ENCODE measurements at places on chromosomes 4 and X. TPM values are rescaled to one million over a fixed set of nuclear protein-coding genes. Genes with fewer than 3 reads are reported as not detected.

GRCh38 chr4:19063662-19064061, 1042.1 kb upstream of the LCORL start:
- no peak for DNase-seq

DNA sequence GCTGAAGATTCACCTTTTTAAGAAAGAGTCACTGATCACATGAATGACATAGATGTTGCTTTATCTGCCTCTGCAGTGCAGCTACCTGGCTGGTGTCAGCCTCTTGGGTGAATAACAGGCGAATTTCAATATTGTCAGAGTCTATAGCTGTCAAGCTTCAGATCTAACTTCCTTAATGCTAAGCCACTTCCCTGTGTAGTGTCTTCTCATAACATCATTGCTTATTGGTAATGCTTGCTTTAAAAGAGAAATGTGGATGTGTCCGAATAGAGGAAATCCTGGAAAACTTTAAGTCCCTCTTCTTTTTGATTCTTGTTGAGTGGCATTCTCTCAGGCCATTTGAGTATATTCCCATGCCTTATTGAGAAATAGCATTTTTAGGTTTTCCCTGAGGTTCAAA, 7.3 kb upstream of the IGFBP7 start:
- DNase-seq: no peak

GRCh38 chr4:3462321-3462789, 751 bp upstream of the DOK7 start:
- peak; percentile 54 for DNase-seq

DNA sequence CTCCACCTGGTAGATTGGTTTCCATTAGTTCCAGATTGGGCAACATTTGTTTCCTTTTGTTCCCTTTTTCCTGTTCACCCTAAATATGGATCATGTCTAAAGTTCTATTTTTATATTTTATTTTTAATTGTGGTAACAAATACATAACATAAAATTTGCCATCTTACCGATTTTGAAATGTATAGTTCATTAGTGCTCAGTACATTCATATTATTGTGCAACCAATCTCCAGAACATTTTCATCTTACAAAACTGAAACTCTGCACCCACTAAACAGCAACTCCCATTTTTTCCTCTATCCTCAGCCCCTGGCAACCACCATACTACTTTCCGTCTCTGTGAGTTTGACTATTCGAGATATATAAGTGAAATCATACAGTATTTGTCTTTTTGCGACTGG, 14.2 kb upstream of the RPS6KA3 start:
- DNase-seq: no peak

DNA sequence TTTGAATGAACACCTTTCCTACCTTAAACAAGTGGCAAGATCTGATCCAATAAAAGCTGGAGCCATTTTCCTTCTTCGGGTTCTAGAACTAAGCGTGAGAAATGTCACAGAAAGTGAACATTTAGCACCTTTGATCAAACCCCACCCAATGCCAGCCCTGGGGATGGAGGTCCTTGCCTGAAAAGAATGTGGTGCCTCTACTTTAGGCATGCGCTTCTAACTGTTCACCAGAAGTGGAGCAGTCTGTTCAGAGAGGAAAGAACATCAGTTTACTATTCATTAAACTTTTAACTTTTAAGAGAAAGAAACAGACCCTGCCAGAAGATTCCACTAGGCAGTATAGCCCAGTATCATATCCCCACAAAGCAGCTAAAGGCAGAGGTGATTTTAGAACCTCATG, 75.9 kb downstream of the INTS12 start:
- DNase-seq: no peak

GRCh38 chr4:187090401-187090800, 366.7 kb upstream of the FAT1 start:
- no peak for DNase-seq

- DNase-seq: no peak
Measured at GRCh38 chr4:26104056-26104685, 190.2 kb downstream of the SMIM20 start.

GRCh38 chr4:95077864-95078263, 320.1 kb downstream of the BMPR1B start:
- DNase-seq: no peak

DNA sequence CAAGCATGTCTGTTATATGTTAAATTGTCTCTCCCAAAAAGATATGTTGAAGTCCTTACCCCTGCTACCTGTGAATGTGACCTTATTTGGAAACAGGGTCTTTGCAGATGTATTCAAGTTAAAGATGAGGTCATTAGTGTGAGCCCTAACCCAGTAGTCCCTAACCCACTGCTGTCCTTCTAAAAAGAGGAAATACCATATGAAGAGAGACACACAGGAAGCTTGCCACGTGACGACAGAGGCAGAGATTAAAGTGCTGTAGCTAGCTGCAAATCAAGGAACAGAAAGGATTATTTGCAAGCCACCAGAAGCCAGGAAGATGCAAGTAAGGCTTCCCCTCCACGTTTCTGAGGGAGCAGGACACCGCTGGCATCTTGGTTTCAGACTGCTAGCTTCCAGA, 150.1 kb downstream of the HNRNPD start:
- DNase-seq: peak; percentile 20

GRCh38 chr4:128275346-128275745, 12.3 kb downstream of the PGRMC2 start:
- DNase-seq: no peak

- DNase-seq: peak; percentile 30
Measured at GRCh38 chr4:174214101-174214878, 69.2 kb downstream of the FBXO8 start.

GRCh38 chr4:74006009-74006476, 7.6 kb upstream of the CXCL5 start:
- no peak for DNase-seq

DNA sequence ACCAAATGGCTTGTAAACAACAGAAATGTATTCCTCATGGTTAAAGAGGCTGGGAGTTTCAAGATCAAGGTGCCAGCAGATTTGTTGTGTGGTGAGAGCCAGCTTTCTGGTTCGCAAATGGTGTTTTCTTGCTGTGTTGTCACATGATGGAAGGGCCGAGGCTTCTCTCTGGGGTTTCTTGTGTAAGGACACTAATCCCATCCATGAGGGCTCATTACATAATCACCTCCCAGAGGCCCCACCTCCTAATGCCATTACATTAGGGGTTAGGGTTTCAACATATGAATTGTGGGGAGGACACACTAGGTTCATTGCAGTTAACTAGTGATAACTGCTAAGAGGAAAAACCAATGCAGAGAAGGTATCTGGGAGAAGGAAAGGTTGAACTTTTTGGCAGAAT, 103.5 kb upstream of the ENPEP start:
- no peak for DNase-seq

- DNase-seq: no peak
Measured at GRCh38 chr4:36236159-36236558, 8.2 kb downstream of the ARAP2 start.

DNA sequence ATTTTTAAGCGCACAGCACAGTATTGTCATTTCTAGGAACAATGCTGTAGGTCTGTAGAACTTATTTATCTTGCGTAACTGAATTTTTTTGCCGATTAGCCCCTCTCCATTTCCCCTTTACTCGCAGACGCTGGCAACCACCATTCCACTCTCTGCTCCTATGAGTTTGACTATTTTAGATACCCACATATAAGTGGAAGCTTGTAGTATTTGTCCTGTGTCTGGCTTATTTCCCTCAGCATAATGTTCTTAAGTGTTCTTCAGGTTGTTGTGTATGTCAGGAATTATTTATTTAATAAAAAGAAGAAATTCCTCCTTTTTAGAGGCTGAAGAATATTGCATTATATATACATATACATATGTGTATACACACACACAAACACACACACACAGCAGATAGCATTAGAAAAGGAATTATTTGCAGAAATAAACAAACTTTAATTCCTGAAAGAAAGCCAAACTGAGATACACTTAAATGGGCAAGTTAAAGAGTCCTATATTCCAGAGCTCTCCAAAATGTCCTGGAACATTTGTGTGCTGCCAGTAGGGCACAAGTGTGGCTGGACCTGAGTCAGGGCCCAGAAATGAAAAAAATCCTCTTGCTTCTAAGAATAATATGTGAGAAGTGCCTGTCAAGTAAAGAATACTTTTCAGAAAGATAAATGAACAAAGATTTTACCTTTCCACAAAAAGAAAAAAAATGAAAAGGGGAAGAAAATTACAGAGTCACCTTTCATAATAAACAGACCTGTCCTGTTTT, 4.5 kb upstream of the ZNF330 start:
- no peak for DNase-seq

- no peak for DNase-seq
Measured at GRCh38 chrX:72652082-72652481, 62.0 kb downstream of the PHKA1 start.

DNA sequence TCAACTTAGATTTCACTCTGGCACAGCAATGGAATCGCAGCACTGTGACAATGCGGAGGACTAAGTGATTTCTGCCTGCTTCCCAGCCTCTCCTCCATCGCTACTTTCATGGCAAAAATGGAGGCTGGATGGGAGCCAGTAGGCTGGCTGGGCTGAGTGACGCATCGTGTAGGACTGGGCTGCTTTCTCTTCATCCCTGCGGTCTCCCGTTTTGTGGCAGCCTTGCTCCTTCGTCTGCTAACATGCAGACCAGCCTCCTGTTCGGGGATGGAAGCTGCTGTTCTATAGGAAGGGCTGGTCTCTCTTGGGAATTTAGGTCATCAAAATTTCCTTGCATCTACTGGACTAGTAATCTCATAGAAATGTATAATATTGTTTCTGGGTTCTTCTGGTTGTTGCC, 15.8 kb upstream of the RGS12 start:
- no peak for DNase-seq

DNA sequence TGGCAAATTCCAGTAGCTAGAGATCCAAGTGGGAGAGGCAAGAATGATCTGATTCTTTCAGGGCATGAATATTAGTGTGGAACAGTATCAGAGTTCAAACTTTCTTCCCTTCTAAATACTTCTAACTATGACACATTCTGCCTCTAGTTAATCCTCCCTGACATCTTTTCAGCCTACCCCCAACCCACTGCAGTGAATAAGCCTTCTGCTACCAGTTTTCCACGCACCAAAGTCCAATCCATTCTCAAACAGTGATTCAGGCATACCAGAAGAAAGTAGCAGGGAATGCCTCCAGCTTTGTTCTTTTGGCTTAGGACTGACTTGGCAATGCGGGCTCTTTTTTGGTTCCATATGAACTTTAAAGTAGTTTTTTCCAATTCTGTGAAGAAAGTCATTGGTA, 155.4 kb upstream of the FTHL17 start:
- DNase-seq: no peak

- no peak for DNase-seq
Measured at GRCh38 chr4:1060621-1061020, 49.2 kb downstream of the FGFRL1 start.

DNA sequence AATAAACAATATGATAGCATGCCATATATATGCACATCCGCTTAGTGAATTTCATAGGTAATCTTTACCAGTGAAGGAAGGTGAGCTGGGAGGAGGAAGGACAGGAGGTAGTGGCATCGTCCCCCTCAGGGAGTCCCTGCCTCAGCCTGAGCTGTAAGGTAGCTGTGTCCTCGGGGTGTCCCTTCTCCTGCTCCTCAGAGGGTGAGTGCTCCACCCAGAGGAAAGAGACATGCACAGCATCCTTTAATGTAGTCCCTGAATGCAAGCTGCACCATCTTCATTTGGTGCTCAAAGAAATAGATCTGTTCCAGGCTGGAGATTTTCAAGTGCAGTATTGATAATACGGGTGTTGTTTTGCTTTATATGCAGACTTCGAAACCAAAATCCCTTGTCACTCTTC, 330.4 kb upstream of the SFRP2 start:
- DNase-seq: no peak

DNA sequence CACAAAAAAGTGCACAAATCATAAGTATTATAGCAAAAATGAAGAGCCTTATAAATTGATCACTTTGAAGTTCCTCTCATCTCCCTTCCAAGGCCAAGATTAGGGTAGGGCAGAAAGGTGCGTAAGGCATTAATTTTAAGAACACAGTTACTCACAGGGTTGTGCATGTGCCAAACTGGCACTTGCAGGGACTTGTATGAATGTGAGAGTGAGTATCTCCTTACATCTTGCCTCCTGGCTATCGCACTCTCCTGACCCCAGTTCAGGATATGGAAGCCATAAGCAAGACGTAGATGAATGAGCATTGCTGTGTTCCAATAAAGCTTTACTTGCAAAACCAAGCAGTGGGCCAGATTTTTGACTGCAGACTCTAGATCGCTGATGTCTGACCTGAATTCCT, 510.1 kb upstream of the AADAT start:
- no peak for DNase-seq

GRCh38 chr4:183986971-183987946, 82.2 kb downstream of the STOX2 start:
- DNase-seq: peak; percentile 89

DNA sequence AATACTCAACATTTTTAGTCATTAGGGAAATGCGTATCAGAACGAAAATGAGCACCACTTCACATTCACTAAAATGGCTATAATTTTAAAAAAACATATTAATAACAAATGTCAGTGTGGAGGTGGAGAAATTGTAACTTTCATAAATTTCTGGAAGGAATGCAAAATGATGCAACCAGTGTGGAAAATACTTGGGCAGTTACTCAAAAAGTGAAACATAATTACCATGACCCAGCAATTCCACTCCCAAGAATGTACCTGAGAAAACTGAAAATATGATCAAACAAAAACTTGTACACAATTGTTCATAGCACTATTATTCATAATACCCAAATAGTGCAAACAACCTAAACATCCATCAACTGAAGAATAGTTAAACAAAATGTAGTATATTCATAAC, 76.1 kb upstream of the FAM241A start:
- no peak for DNase-seq

Gene HHIP
- total RNA-seq: 1.2 TPM

Gene UGT2A1
- total RNA-seq: not detected

Gene HS3ST1
- 6.6 TPM for total RNA-seq

Gene SERTM2
- not detected for total RNA-seq

Gene PLAC8
- 5.0 TPM for total RNA-seq

Gene IRS4
- not detected for total RNA-seq

Gene LRCH2
- 5.7 TPM for total RNA-seq

Gene NAP1L2
- 8.9 TPM for total RNA-seq

Gene ETDA
- total RNA-seq: not detected

Gene MAGEA11
- not detected for total RNA-seq

Gene RNF175
- total RNA-seq: 8.7 TPM

Gene NR0B1
- not detected for total RNA-seq

Gene MAOB
- 79.7 TPM for total RNA-seq

All from right cardiac atrium (tissue), 5 donors.